ENCODE measurements at places on chromosomes 13 and 19.

DNA sequence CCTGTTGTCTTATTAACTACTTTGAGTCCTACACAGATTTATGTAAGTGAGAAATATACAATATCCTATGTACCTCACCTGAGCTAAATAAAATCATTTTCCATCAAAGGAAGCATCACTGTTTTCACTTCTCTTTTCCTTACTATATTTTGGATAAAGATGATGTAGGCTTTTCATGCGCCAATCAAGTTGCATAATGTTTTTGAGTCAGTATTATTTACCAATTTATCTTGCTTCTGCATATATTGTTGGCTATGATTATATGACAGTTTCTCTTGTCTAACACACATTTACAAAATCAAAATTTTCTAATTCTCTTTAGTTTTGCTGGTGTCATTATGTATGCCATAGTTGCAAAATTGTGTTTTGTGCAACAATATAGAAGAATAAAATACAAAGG lies 67.9 kb upstream of the FRY start:
- no peak for DNase-seq

GRCh38 chr19:44668985-44669764 lies 2.1 kb upstream of the CEACAM19 start:
- DNase-seq, result no peak

- DNase-seq, result no peak
These were observed 3.3 kb upstream of the PEX11G start for GRCh38 chr19:7492142-7492541.

- no peak for DNase-seq
These were observed 14.2 kb upstream of the LENG8 start for GRCh38 chr19:54434873-54435214.

DNA sequence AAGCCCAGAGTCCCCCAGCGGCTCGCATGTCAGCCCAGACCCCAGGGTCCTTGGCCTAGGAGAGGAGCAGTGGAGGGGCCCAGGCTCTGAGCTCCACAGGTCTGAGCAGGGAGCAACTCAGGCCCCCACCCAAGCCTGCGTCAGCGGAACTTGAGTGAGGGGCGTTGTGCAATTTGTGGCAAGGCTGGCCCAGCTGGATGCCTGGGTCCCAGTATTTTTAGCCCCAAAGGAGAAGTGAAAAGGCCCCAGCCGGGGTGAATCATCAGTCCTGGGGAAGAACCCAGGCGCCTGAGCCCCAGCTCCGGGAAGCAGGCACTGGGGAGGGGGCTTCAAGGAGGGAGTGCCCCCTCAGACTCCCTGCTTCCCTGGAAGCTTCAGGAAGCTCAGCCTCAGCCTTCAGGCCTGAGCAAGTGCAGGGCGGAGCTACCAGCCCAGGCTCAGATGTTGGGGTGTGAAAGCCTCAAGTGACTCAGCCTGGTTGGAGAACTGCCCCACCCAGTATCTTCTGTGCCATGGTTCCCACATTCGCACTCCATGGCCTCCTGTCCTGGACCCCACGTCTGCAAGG lies 7.2 kb downstream of the MED29 start:
- no peak for DNase-seq

- DNase-seq, result no peak
These were observed 308.3 kb downstream of the KCNRG start for GRCh38 chr13:50323440-50324065.

DNA sequence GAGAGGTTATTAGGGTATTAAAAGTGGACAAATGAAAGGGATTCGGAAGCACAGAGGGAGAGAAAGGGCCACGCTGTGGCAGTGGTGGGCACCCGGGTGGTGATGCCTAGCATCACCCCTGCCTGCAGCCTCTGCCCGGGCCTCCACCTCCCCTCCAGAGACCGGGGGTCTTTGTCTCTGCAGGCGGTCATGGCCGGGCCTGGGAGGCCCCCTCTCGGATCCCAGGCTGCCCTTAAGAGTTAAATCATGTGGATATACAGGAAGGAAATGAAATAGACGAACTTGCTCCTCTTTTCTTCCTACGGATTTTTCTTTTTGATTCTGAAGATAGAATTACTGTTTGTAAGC lies 319.6 kb downstream of the ZNF536 start:
- peak; percentile 53 for DNase-seq

DNA sequence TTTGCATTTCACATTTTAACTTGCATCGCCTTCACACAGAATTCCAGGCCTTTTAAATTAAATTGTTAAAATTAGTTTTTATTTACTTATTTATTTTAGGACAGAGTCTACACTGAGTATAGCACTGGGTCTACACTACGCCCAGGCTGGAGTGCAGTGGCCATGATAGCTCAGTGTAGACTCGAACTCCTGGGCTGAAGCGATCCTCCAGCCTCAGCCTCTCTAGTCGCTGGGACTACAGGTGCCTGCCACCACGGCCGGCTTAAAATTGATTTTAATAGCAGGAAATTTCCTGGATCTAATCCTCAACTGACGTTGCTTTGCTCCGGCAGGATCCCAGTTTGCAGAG lies 301 bp upstream of the ZNF610 start:
- no peak for DNase-seq

DNA sequence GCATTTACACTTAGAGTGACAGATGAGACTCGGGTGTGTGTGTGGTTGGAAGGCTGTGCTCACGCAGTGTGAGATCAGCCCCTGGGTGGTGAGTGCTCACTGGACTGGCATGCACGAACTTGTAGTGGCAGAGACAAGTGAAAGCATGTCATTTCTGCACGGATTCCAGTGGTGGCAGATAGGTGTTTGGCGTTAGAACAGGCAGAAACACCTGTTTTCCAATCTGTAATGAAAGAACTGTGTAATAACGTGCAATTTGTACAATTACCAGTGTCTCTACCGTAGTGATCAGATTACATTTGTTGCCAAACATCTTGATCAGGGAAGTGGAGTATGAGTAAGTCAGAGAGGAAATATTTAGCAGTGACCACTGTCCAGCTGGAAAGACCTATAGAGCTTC lies 8.2 kb downstream of the LAMP1 start:
- DNase-seq, result no peak

DNA sequence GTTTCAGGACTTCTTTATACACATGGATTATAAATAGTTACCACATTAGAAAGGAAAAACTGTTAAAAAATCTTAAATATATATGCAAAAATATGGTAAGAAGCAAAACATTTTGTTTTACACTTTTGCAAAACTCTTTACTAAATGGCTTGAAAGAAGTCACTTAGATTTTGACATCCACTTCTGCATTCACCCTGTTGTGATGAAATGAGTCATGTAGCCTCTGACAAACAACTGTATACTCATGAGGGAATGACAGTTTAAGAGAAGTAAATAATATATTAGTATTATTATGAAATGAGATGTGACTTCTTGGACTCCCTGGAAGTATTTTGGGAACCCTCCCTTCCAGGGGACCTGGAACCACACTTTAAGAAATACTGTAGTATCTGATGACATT lies 275.6 kb downstream of the DACH1 start:
- DNase-seq, result no peak
